ENCODE measurements at places on chromosomes 2 and 18.

DNA sequence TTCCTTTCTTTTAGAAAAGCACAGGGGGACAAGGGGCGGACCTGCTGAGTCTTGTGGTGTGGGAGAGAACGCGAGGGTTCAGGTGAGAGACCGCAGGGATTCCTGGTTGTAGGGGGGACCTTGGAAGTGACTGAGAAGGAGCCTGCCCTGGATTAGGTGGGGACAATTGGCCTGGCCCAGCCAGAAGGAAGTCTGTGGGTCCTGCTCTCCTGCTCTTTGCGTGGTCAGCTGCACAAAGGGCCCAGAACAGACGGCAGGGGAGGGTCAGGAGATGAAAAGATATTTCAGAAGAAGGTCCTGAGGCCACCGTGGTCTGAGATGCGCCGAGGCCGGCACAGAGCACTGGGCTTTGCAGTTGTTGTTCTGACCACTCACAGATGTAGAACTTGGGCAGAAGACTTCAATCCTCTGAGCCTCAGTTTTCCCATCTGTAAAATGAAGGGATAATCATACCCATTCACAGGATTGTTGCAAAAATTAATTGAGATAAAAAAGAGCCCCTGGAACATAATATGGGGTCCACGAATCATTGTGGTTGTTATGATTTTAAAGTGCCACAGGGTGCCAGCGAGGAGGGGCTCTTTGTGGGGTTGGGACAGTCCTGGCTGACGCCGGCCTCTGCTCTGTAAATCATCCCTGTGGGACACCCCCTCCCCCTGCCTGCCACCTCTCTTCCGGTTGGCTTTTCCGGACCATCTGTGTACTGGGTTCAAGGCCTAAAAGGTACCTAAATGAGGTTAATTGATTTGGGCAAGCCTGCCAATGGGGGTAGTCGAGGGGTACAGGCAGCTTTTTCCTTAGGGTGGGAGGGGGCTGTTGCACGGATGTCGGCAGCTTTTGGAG, 1.8 kb downstream of the LPIN1 start:
- DNase-seq, result no peak

- DNase-seq, result no peak
These were observed 233.3 kb downstream of the KLHL29 start for GRCh38 chr2:23618265-23618664.

DNA sequence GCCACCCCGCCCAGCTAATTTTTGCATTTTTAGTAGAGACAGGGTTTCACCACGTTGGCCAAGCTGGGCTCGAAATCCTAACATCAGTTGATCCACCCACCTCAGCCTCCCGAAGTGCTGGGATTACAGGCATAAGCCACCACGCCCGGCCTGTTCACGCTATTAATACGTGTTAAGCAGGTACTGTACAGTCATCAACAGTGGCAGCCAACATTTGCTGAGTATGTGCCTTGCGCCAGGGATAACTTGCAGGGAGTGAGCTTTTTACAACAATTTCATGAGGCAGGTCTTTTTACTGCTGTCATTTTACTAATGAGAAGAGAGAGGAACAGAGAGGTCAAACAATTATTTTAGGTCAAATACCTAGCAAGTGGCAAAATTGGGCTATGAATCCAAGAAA, 115.2 kb downstream of the AP1S3 start:
- DNase-seq, result no peak

GRCh38 chr2:8640498-8640897, 41.4 kb upstream of the ID2 start:
- DNase-seq, result no peak

GRCh38 chr2:160255408-160255807, 55.3 kb upstream of the ITGB6 start:
- DNase-seq, result no peak

DNA sequence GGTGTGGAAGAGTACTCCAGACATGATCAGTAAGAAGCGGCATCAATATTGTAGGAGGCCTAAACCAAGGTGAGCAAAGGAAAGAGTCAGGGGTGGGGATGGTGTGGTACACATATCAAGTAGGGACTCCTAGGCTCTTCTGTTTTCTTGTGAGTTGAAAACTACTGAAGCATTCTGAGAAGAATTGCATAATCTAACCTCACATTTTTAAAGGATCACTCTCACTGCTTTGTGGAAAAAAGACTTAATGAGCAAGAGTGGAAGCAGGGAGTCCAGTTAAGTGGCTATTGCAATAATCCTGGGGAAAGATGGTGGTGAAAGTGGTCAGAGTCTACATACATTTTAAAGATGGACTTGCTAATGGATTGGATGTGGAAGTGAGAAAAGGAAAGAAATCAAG, 899.5 kb upstream of the FAM98A start:
- no peak for DNase-seq

GRCh38 chr2:147989809-147990403, 30.6 kb downstream of the ORC4 start:
- DNase-seq, result no peak

DNA sequence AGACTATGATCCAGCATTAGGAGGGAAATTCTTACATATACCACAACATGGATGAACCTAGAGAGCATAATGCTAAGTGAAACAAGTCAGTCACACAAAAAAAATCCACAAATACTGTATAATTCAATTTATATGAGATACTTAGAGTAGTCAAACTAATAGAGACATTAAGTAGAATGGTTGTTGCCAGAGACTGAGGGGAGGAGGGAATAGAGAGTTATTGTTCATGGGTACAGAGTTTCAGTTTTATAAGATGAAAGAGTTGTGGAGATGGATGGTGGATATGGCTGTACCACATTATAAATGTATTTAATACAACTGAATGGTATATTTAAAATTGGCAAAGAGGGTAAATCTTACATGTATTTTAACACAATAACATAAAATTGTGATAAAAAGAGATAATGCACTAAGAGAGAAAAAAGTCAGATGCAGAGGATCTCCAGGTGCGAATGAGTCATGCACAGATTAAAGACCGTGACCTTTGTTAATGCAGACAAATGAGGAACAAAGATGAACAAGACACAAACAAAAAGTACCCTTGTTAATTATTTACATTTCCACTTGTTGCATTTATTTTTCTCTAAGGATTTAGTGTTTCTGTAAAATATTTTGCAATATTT, 541.7 kb upstream of the MEX3C start:
- no peak for DNase-seq

DNA sequence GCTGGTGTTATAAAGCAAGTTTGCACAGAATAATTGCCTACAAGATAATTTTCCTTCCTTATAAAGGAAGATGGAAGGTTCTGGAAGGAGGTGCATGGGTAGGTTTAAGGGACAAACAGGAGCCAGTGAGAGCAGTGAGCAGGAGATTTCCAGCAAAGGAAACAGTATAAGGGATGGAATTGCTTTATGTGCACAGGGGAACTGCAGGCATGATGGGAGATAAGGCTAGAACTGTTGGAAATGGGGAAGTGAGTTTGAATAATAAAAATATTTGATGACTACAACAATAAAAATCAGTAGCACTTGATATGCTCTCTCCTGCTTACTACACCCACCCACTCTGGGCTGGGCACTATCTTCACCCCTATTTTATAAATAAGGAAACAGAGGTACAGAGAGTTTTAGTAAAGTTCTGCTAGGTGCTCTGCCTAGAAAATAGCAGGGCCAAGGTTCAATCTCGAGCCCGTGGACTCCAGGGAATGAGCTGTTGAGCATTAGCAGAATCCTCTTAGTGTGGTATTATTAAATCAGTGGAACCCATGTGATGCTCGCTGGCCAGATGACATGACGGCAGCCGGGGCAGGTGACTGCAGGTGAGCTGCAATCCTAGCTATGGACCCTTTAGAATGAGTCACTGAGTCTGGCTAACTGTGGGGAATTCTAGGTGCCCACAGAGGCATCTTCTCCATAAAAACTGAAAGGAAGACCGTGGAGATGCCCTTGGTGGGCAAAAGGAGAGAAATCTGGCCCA, 302.5 kb downstream of the PIEZO2 start:
- DNase-seq, result no peak

DNA sequence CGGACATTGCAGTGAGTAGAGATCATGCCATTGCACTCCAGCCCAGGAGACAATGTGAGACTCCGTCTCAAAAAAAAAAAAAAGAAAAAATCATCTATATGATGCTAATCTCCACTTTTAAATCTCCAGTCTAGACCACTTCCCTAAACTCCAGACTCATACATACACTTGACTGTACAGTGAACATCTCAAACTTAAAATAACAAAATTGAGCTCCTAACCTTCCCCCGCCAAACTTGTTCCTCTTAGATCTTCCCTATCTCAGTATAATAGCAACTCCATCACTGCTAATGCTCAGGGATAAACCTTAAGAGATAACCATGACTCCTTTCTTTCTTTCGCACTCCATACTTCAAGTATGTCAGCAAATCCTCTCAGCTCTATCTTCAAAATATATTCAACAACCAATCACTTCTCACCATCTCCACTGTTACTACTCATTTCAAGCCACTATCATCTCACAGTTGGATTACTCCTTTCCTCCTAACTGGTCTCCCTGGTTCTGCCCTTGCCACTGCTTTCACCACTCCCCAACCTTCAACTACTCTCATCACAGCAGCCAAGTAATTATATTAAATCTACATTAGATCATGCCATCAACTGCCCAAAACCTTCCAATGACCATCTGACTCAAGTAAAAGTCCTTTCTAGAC, 12.0 kb downstream of the MEMO1 start:
- DNase-seq, result no peak

GRCh38 chr2:144529841-144530240, 9.9 kb upstream of the ZEB2 start:
- no peak for DNase-seq

GRCh38 chr2:178256382-178257042, 62.2 kb downstream of the OSBPL6 start:
- no peak for DNase-seq

DNA sequence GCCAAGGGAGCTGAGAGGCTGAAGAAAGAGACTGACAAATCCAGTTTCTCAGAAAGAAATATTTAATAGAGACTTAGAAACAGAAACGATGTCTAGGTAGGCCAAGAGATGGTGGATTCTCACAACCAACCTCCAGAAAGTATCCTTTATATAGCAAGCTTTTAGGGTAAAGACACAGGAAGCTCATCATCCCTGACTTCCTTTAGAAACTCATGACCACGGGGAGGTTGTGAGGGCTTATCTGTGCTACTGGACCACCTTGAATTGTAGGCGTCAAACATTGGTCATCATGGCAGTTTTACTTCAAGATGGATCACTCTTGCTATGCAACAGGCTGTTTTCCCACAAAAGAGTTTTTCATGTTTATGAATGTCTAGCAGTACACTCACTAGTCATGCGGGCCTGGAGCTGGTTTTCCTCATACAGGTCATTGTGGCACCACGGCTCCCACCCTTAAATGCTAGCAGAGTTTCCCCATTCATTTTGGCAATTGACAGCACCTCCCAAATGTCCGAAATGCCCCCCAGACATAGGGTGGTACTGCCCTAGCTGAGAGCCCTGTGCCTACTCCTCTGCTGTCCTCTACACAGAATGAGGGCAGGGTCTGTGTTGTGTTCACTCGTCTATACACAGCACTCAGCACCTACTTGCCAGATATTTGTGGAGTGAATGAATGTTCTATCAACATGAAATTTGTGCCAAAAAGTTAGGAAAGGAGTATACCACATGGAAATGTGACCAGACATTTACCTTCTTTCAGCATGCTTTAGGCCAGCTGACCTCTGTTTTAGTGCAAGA, 89.0 kb downstream of the TMEM247 start:
- no peak for DNase-seq

- DNase-seq, result no peak
These were observed 100.5 kb downstream of the TACR1 start for GRCh38 chr2:75098856-75099255.

GRCh38 chr2:209463226-209463625, 39.4 kb downstream of the MAP2 start:
- no peak for DNase-seq

DNA sequence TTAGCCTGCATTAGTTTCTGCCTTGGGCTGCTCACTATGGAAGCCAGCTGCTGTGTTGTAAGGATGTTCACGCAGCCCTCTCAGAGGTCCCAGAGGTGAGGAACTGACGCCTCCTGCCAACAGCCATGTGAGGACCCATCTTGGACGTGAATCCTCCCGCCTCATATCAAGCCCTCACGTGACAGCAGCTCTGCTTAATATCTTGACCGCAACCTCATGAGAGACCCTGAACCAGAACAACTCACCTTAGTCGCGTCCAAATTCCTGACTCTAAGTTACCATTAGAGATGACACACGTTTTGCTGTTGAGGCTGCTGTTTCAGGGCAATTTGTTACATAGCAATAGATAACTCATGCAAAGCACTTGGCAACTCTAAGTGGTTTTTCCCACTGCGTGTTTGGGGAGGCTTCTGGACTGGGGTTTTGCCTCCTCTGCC, 97.7 kb downstream of the TMEM17 start:
- no peak for DNase-seq

DNA sequence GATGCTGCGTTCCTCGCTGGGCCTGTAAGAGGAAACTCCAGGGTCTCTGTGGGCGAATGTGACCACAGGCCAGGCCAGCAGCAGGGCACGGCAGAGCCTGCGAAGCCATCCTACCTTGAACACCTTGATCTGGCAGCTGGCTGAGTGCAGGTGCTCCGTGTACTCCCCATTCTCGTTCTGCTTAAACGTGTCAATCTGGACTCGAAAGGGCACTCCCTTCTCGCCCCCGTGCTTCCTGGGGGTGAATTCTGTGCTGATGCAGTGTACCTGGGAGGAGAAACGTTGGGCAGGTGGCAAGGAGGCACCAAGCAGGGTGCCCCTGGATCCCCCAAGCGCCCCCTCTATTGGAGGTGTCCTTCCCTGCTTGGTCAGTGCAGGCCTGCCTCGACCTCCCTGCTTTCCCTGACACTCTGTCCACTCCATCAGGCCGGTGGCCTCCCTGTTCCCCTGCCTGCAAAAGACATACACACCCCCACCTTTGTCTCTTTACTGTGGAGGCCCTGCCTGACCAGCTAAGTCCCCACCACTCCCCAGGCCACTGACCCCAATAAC, 38.2 kb downstream of the TFCP2L1 start:
- no peak for DNase-seq

DNA sequence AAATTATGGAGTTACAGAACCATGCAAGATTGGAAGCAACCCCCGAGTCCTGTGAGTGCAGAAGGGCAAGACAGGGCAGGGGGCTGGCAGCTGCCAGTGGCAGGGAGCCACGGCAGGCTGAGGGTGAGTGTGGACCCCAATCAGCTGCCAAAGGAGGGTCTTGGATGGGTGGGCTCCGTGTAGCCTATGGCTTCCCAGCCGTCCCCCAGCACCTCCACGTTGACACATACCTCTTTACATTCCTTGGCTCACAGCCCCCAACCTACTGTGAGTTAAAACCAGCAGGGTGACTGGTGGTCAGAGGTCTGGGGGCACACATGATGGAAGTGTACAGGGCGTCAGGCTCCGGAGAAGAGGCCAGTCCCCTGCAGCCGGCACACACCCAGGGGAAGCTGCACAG, 60.9 kb upstream of the SALL3 start:
- no peak for DNase-seq
